ENCODE measurements at places on chromosomes 12 and 14.
A peak's percentile ranks its signal among the peaks of the same experiment; 100 is the strongest.

- DNase-seq, result no peak
Observed at GRCh38 chr12:128970110-128970509, 116.8 kb downstream of the GLT1D1 start.

DNA sequence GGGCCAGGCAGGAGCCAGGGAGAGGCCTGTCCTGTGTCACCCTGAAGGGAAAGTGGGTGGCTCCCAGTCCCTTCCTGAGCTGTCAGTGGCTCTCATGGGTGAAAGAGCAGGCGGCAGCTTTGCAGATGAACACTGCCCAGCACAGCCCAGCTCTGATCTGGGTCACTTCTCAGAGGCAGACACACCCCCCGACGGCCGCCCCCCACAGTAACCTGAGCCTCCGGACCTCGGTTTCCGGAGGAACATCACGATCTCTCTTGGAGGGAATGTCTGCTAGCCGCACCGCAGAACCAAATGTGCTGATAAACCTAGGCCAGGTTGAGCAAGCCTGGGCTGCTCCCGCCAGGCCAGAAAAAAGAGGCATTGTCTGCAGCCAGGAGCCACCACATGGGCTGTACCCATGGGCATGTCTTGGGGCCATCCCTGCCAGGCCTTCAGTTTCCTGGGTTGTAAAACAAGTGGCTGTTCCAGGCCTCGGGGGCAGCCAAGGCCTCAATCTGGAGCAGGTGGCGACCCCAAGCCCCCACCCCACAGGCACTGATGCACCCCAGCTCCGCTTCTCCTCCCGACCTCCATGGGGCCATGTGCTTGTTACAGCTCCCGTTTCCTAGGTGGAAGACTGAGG lies 57.6 kb downstream of the NCOR2 start:
- DNase-seq, result no peak

GRCh38 chr12:120140603-120141002 lies 24.1 kb upstream of the RAB35 start:
- DNase-seq, result no peak

DNA sequence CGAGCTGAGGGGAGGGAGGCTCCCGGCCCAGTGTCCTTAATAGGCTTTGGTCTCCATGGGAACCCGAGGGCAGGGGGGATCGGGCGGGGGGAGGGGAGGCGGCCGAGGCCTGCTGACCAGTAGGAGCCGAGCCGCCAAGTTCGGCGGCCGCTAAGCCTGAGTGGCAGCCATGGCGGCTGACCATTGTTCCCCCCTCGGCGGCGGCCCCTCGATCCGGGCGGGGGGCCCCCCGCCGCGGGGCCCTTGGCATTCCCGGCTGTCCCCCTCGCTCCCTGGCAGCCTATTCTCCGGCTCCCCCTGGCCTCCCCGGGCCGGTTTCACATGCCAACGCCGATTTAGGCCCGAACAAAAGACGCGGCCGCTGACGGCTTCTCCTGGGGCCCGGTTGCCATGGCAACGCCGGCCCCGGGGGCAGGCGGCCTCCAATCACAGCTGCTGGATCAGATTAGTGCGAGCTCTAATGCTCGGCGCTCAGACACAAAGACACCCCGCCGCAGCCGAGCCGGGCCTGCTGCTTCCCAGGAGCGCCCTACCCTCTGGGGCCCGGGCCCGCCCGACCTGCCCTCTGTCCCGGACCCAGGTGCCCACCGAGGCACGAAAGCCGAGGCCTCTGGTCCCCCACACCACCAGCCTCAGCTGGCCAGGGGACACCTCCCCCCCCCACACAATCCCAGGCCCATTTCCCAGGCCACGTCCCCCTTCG lies 7.3 kb downstream of the MSI1 start:
- peak; percentile 97 for DNase-seq

DNA sequence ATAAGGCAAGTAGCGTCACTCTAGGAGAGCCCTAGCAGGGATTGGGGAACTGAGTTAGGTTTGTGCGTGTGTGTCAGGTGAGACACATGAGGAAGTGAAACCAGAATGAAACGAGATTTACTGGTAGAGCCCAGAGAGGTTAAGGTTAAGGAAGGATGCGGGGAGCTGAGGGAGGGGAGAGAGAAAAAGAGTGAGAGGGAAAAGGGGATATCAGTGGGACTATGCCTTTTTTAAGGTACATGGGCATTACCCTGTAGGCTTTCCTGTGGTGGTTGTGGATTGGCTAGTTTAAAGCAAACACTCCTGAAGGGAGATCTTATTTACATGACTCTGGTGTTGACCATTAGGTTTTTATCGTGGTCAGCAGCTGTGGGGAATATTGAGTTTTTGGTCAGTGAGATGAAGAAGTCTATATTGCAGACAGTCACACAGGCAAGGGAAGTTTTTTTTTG lies 13.9 kb downstream of the ZDHHC17 start:
- DNase-seq, result peak; percentile 7

DNA sequence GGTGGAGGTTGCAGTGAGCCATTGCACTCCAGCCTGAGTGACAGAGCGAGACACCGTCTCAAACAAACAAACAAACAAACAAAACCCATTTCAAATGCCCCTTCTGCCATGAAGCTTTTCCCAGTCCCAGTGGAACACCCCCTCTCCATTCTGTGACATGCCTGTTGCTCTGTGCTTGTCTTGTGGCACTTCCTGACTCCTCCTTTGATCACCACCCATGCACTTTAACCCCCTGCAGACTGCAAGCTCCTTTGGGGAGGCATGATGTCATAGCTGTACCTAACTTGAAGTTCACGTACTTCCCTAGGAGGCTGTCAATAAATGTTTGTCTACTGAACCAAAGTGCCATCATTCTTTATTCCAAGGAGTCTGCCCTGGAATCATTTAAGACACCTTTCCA lies 64.7 kb downstream of the TMCC3 start:
- no peak for DNase-seq

GRCh38 chr12:12190087-12190809 lies 76.6 kb downstream of the LRP6 start:
- no peak for DNase-seq

DNA sequence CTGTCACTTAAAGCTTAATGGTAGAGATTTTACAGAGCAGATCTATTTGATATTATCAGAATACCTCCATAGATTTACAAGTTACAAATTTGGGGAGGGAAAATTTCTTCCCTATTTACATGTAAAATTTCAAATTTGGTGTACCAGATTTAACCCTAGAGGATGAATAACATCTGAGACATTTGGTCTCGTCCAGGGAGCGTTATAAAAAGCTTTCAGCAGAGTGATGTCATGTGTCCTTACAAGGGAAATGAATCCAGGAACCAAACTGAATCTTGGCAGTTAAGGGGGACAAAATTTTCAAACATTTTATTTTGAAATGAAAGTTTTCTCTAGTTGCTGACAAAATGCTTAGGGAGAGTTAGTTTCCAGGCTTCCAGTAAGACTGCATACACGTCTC lies 4.5 kb upstream of the CDK17 start:
- DNase-seq, result no peak

DNA sequence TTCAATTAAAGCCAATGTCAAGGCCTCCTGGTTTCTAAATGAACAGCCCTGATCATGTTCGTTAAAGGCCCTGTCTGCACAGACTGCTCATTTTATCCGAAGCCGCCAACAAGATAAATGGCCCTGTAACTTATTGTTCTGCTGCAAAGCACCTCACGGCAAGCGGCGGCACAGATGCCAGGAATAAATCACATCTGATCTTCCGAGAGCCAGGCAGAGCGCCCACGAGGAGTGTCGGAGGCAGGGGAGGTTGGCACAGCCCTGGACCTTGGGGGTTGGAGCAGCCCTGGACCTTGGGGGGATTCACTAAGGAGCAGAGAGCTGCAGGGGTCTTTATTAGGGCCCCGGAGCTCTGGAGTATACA lies 110.5 kb downstream of the SCARB1 start:
- no peak for DNase-seq

- no peak for DNase-seq
Observed at GRCh38 chr12:24198070-24198469, 248.6 kb upstream of the SOX5 start.

DNA sequence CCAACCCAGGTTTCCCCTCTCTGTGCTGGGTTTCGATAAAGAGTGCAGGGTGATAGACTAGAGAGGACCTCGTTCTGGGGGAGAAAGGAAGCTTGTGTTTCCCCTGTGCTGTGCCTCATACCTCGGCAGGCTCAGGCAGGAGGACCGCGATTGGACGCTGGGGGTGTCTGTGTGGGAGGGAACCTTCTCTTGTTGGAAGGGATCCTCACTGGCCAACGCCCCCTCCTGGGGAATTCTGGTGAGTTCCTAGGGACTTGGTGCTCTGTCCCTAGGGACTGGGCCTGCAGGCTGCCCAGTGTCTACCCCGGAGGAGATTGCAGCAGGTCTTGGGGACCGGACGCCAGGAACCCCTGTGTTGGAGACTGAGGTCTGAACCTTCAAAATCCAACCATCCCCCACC lies 157.4 kb upstream of the PRMT8 start:
- DNase-seq, result peak; percentile 95

DNA sequence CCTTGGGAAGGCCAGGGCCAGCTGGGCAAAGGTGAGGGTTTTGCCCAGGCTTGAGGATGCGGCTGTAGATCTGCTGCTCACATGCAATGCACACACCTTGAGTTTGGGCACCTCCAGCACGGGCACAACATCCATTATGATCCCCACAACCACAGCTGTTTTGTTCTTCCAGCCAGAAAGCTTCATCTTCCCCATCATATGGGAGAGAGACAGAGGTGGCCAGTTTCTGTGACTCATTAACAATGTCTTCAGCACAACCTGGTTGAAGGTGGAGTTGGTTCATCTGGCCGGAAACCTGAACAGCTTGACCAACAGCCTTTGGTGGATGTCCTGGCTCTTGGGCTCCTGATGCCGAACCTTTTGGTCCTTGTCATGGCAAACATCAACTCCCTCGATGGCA lies 163.7 kb upstream of the CCND2 start:
- no peak for DNase-seq

DNA sequence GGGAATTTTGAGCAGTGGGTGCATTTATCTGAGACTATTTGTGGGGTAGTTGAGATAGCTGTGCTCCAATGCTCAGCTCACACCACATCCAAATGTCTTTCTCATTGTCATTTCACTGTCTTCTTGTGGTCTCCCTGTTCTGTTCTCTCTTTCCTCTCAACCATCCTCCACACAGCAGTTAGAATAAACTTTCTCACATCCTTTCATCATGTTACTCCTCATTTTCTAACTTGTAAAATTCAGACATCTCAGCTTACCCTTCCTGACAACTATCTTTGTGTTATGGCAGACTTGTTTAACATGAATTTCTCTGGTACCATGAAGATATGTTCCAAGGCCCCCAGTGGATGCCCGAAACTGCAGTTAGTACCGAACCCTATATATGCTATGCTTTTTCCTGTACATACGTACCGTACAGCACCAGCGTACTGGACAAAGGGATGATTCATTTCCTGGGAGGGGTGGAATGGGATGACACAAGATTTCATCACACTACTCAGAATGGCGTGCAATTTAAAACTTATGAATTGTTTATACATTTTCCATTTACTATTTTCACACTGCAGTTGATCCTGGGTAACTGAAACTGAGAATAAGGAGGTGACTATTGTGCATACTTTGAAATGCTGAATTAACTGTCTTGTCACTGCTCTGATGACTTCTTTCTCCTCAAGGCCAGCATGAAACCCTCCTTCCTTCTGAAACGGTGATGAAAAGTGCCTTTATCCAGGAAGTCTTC lies 177.1 kb upstream of the SLC38A2 start:
- no peak for DNase-seq

GRCh38 chr12:81208187-81208911 lies 130.5 kb downstream of the ACSS3 start:
- DNase-seq, result no peak

DNA sequence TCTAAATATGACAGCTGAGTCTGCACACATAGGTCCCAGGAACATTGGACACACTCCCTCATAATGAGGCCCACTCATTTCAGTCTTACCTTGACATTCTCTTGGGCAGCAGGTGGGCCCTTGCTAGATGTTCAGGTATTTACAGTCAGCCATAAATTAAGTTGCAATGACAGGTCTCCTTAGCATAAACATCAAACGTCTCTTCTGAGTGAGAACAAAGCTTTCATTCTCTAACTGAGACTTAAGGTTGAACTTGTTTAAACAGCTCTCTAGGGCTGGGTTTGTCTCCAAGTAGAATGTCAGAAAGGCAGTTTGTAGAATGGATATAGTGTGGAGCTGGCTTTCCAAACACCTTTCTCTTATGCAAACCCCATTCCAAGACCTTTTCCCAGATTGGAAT lies 10.3 kb downstream of the ACVR1B start:
- DNase-seq, result no peak
